ENCODE measurements at places on chromosomes 6 and 20.

DNA sequence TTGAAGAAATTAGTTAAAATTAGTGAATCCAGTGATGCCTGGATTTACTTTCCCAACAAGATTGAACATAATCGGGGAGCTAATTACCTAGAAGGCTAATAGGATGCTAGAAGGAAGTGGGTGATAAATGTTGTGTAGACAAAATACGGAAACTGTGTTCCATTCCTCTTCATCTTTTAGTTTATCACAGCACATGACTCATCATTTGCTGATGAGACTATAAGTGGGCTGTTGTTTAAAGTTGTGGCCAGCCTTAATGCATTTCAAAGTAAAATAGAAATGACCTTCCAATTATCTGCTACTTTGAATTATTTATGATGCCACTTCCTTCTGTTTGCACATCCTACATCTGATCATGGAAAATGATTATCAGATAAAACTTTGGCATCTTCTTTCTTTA lies 43.4 kb downstream of the OGFRL1 start:
- DNase-seq = no peak

- no peak for DNase-seq
Observed at GRCh38 chr6:44255871-44256774, 1.2 kb downstream of the SLC35B2 start.

DNA sequence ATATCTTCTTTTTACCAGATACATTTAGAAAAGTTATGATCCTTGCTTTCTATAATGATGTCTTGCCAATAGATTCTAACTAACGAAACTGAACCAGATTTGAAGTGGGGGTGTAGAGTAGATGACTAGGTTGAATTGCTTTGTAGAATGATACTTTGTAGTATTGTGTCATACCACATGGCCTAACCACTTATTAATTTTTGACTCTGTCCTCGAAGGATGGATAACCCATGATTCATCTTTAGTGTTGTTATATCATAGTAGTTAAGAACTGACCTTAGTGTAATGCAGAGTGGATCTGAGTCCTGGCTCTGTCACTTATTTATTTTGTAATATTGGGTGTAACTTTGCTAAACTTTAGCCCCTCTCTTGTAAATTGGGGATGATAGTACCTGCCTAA lies 4.5 kb downstream of the PHF3 start:
- DNase-seq = no peak

DNA sequence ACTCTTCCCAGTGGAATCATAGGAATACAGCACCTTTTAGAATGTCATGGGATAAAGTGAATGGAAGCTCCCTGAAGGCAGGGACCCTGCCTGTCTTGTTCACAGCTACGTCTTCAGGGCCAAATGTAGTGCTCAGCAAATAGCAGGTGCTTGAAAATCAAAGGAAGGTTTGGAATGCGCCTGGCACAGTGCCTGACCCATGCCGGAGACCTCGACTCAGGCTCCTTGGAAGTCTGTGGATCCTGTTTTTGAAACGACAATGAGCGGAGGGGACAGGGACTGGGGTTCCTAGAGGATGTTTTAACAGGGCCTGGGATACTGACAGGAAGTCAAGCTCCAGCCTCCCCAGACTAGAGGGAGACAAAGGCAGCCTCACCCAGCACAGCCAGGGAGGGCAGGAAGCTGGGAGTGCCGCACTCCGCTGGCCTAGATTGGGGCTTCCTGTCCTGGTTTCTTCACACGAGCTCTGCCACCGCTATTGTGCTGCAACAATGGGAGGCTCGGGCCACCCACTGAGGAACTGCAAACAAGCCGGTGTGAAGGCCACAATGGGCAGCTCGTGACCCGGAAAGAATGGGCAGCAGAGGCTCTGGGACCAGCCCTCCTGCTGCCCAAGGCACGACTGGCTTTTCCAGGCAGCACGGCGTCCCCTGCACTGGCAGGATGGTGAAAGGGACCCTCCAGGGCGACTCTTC lies 76.7 kb downstream of the PREX1 start:
- no peak for DNase-seq

- DNase-seq = peak; percentile 76
Observed at GRCh38 chr20:57596998-57597939, 23.0 kb downstream of the ZBP1 start.

- no peak for DNase-seq
Observed at GRCh38 chr20:9027626-9028025, 41.3 kb upstream of the PLCB4 start.

DNA sequence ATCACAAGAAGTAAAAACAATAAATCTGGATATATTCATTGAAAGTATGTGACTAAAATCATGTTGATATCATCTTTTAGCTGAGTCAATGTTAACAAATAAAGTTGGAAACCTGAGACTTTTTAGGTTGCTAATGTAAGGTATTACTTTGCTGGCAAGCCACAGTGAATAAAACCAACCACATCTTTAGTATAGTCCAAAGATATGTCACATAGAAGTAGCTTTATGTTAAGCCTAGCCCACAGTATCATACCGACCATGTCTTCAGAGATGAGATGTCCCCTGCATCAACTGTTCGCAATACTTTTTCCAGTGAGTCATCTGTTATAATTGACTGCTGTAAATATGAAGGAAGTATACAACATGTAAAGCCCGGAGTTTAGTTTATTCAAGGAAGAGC lies 107.6 kb upstream of the MCHR2 start:
- no peak for DNase-seq

GRCh38 chr6:56914798-56915658 lies 39.9 kb upstream of the BEND6 start:
- no peak for DNase-seq

DNA sequence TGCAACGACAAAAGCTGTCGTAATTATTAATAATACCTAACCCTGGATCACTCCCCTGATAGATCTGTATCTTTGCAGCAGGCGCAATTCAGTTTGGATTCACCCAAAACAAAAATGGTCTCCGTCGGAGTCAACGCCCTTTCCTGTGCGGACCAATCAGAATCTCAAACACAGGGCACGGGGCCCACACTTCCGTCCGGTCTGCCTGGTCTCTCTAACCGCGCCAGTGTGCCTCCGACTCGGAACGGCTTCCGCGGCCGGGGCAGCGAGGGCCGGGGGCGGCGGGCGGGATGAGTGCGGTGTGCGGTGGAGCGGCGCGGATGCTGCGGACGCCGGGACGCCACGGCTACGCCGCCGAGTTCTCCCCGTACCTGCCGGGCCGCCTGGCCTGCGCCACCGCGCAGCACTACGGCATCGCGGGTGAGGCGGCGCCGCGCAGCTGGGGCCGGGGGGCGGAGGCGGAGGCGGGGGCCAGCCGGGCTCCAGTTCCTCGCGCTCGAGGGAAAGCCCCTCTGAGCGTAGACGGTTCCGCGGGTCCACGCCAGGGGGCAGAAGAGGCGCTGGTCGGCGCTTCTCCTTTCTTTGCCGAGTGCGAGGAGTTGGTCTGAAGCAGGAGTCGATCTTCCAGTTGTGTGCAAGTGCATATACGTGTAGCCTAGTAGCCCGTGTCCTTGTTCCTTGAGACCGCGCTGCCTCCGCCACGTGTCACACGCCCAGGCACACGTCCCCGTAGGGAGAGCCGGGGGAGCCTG lies at the start of gene PEX7:
Gene PEX7 (plus strand): TSS at position 217 of the 752 bp plus-strand sequence. CDS start 74 bp downstream, at position 291.
- peak; percentile 81 for DNase-seq

- peak; percentile 81 for DNase-seq
Observed at GRCh38 chr20:25584905-25585704, at the start of gene NINL. Gene NINL (minus strand): TSS chr20:25585531. CDS start chr20:25526587, 58,944 bp downstream.

- DNase-seq = no peak
Observed at GRCh38 chr20:25676164-25676809, 20.4 kb downstream of the ZNF337 start.

DNA sequence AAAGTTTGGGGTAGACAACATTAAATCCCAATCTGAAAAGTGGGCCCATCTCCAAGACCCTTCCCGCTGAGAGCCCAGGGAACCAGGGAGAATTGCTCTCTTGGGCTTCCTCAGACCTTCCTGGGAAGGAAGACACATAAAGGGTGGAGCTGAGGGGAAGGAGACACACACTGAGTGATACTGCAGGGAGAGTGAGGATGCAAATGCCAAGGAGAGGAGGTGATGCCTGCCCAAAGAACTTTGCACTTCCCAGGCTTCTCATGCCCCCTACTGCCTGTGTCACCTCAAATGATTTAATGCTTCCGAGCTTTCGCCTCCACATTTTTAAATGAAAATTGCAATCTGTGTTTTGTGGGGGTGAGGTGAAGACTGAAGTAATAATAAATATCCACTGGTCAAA lies 7.5 kb upstream of the BTN2A1 start:
- no peak for DNase-seq

- DNase-seq = no peak
Observed at GRCh38 chr6:138550346-138550767, 51.1 kb upstream of the NHSL1 start.

GRCh38 chr20:49886571-49887213 lies 28.6 kb downstream of the SPATA2 start:
- DNase-seq = no peak

DNA sequence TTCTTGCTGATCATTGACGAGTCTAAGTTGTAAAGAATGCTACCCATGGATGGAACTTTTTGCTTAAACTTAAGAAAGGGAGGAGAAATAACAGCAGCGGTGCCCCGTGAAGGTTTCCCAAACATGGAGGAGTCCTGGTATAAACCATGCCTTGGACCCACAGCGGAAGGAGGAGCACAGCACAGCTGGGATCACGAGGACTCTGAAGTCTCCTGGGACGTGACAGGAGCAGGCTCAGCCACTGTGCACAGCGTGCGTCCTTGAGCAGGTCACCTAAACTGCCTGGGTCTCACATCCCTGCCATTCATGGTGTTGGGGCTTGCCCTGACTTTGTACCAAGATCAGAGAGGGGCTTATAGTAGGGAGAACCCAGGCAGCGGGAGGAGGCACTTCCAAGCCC lies 56.1 kb upstream of the UNC93A start:
- no peak for DNase-seq

GRCh38 chr6:136754820-136755219 lies 37.5 kb downstream of the MAP3K5 start:
- DNase-seq = no peak

GRCh38 chr20:35627121-35627520 lies 11.5 kb downstream of the SPAG4 start:
- no peak for DNase-seq

DNA sequence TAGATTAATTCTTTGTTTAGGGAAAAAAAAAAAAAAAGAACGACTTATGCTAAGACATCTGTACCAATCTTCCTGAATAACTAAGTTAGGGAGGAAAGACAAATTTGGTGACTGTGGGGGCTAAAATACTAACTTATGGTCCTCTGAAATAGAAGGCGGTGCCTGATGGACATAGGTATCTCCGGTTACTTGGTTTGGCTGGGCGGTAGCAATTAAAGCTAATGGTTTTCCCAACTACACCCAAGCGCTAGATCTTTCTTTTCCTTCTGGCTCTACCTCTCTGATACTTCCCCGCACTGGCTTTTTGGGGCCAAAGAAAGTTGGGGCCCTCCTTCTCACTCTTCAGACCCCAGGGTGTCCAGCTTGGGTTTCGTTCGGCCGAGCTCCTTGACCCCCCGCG lies 1.0 kb upstream of the RBM24 start:
- no peak for DNase-seq

DNA sequence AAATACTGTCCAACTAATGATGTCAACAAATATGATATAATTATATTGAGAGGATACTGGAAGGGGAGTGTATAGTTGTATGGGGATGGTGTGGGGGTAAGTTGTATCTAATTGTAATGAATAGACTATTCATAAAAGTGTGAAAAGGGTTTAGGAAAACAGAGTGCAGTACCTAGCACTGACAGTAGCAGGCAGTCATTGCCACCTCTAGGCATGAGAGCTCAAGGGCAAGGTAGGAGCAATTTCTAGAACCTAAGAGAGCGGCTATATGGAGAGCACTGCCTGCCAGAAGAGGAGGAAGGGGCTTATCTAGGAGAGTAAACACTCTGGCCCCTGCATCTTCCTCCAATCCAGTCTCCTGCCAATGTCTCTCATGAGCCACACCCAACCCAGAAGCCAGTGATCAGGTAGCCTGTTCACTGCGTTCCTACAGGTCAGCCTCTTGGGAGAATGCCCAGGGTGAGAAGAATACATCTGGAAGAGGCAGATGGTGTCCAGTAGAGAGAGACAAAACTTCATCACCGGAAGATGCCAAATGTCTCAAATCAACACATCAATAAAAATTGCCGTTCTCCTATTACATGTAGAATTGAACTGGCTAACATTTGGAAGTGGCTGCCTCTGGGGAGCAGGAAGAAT lies 200.0 kb downstream of the LY86 start:
- DNase-seq = no peak

- DNase-seq = no peak
Observed at GRCh38 chr6:93412452-93412851, 6.9 kb downstream of the EPHA7 start.
